ENCODE measurements at places on chromosomes 11 and 22. TPM values are rescaled to one million over a fixed set of nuclear protein-coding genes. Genes with fewer than 3 reads are reported as not detected.

DNA sequence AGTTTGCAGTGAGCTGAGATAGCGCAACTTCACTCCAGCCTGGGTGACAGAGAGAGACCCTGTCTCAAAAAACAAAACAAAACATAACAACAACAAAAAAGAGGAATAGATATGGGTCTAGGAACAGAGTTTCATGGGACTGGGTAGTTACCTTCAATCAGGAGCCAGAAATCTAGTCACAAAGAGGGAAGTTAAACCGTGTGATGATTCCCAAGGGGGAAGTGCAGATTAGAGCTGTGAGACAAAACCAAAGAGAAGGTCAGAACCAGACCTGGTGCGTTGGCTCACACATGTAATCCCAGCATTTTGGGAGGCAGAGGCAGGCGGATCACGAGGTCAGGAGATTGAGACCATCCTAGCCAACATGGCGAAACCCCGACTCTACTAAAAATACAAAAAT is 42.1 kb upstream of the LARGE1 start:
- DNase-seq = no peak

The YPEL4 gene
- total RNA-seq = 1.1 TPM

DNA sequence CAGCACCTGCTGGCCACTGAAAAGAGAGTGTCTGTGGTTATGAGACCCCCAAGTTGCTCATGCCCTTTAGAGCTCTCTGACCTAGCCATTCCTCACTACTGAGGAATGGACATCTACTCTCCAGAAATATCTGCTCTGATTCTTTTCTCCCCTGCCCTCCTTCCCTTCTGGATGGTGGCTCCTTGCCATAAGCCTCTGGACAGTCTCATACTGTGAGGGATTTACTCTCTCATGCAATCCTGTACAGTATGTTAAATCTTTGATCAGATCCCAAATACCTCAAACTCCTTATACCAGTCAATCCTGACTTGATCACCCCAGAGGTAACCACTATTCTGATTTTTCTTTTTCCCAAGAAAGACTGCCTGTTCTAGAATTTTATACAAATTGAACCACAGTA is 80.7 kb downstream of the ARHGAP20 start:
- no peak for DNase-seq

DNA sequence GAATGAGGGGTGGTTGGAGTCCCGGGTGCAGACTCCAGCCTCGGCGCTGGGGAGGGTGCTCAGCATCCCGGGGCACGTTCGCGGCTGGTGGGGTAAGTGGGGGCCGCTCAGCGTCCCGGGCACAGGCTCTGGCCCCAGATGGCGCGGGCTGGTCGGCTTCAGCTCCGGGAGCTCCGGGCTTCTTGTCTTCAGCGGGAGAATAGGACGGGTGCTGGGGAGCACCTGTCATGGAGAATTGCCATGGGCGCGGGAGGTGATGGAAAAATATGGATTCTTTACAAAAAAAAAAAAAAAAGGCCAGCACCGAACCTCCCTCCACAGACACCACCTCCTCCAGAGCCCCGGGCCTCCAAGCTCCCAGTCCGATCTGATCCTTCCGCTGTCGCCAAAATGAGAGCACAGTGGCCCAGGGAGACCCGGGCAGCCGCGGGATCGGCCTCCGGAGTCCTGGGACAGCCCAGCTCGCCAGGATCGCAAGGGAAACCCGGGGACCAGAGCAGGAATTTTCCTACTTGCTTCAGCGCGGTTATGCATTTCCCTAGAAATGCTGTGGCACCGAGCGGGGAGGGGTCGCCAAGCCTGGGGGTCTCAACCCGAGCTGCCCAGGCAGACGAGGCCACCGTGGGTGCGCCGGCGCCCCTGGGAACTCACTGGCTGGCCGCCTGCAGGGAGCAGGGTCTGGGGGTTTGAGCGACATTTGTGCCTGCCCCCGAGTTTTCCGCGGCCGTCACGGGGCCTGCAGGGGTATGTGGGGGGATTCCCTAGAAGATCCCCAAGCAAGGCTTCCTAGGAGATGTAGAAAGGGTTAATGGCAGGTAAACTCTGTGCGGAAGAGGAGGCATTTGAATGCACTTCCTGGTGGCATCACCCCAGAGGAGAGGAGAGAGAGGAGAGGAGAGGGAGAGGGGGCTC is 1336.9 kb downstream of the BRD1 start:
- no peak for DNase-seq

DNA sequence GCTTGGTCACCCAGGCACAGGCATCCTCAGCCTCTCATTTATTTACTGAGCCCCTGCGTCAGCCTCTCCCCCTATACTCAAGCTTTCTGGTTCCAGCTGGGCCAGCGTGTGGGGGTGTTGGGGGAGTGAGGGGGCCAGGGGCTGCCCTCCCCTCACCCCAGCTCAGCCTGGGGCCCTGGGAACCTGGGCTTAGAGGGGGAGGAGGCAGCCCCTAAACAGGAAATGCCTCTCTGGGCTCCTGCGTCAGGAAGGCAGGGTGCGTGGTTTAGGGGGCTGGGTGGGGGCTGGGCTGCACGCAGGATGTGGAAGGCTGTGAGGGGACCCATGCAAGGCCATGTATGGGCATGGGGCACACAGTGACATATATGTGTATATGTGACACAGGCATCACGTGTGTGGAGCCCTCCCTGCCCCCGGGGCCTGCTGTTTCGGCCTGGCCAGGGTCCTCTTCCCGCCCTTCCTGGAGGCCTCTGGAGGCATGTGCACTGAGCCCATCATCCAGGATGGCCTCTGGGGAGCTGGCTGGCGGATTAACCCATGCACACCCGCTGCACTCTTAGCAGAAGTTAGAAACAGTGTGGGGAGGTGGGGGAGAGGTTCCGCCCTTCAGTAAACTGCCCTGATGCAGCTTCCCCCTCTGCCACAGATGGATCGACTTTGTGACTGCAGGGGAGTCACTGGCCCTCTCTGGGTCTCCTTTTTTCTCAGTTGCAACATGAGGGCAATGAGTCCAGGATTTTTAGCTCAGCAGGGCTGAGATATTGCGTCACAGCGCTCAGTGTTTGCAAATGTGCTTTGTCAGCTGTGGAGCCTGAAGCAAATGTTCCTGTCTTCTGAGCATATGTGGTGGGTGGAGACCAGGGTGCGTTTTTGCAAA is 1.1 kb upstream of the CD248 start:
- DNase-seq = peak; percentile 72

GRCh38 chr22:45254388-45254787 is 13.7 kb upstream of the KIAA0930 start:
- no peak for DNase-seq

DNA sequence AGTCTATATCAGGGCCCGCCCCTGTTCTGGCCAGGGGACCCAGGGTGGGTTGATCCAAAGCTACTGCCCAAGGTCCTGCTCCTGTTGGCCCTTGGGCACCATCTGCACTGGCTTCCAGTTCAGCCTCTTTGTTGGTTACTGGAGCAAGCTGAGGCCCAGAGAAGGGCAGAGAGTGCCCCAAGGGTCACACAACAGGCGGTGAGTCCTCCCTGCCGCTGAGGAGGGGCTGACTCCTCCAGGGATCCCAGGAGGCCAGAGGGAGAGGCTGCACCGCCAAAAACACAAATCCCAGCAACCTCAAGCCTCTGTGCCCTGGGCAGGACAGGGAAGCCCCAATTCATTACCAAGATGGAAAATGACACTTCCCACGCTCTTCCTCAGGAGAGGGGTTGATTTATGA is 61.3 kb downstream of the MACROD1 start:
- DNase-seq = no peak

DNA sequence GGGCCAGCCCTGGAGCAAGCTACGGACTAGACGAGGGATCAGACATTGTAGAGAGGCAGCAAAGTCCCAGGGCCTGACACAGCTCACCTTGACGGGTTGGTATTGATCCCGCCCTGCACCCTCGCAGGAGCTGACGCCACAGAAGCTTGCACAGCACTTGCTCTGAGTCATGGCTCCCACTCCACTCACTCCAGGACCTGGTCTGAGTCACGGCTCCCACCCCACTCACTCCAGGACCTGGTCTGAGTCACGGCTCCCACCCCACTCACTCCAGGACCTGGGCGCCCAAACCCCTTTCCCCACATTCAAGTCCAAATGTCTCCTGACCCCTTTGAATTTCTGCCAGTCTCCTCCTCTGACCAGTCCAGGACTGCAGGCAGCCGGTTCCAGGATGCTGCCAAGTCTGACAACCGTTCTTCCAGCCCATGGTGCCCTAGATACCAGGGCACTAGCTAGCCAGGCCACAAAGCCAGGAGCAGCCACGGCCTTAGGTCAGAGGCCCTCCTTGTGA is 6.0 kb upstream of the PNPLA5 start:
- no peak for DNase-seq
